ENCODE measurements at places on chromosomes 3 and 15.

DNA sequence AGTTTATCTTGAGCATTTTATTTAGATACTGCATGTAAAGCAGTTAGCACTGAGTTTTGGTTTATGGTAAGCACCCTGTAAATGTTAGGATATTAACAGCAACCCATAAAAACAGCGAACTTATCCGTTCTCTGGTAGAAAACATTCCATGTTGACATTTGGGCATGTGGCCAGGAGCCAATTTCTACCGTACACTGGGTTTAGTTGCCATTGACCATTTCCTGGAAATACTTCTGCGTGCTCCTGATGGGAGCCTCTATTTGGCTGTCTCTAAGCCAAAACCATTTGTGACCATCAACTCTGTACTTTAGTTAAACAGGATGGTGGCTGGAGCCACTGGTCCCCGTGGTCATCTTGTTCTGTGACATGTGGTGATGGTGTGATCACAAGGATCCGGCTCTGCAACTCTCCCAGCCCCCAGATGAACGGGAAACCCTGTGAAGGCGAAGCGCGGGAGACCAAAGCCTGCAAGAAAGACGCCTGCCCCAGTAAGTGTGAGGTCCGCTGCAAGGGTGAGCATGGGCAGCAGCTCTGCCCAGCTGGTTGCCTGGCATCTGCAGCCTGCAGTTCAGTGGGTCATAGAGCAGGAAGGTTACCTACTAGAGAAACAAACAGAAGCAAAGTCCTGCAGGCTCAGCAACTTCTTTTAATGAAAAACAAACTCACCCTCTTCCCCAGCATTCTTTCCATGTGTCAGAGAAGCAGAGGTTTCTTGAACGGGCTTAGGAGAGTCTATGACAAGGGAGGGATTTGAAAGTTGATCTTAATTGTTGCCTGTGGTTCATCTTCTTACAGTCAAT, 7.1 kb downstream of the THBS1 start:
- DNase-seq, result no peak

- no peak for DNase-seq
These were observed 19.3 kb downstream of the LMCD1 start for GRCh38 chr3:8520816-8521403.

- no peak for DNase-seq
These were observed 72.8 kb downstream of the UBE3A start for GRCh38 chr15:25366058-25366457.

- DNase-seq, result no peak
These were observed 466.9 kb upstream of the SUCLG2 start for GRCh38 chr3:68121287-68121686.

All from GM20000 (cell line).